NCI-H1105 (cell line): ENCODE measurements at places on chromosomes 6 and 20.

DNA sequence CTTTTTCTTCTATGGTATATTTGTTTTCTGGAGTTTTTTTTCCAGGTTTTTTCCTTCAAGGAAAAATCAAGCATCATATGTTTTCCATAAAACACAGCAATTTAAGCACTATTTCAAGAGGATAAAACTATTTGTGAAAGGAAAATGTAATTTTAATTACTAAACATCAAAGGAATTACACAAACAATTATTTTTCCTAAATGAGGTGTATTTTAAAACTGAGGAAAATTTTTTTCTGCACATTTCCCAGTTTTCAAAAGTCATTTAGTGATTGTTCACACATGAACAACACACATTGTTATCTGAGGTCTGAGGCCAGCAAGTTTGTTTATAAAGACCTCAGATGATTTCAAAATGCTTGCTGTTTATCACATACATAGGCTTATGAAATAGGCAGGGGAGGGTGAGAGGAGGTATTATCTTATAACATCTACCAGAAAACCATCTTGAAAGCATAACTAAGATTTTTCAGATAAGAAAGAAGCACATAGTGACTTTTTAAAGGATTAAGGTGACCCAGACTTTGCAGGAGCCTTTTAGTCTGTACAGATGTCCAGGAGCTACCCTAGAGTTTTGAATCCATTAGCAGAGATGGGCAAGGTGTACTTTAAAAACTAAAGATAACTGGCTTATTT lies 381.6 kb downstream of the GJA1 start:
- DNase-seq = no peak

GRCh38 chr20:25005661-25006060 lies 13.1 kb upstream of the APMAP start:
- DNase-seq = no peak

- DNase-seq = no peak
Measured at GRCh38 chr6:167140589-167141474, 16.9 kb downstream of the GPR31 start.

GRCh38 chr20:533526-533925 lies 10.1 kb downstream of the CSNK2A1 start:
- DNase-seq = no peak

GRCh38 chr6:26008470-26008869 lies 45.9 kb downstream of the TRIM38 start:
- DNase-seq = no peak

DNA sequence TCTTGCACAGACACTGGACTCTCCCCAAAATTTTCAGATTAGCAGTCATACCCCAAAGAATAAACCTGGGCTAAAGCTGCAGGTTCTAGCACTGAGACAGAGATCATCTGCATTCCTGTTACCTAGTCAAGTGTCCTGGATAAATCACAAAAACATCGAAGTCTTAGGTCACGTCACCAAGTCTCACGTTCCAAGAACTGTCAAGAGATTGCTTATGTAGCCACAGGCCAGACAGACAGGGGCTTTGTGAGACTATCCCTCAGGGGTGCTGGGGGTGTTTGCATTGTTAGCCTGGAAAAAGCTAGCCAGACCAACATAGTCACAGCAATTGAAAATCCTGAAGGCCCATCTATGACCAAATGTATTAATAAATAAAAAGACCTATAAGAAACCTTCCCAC lies 243.1 kb upstream of the PREP start:
- DNase-seq = no peak

DNA sequence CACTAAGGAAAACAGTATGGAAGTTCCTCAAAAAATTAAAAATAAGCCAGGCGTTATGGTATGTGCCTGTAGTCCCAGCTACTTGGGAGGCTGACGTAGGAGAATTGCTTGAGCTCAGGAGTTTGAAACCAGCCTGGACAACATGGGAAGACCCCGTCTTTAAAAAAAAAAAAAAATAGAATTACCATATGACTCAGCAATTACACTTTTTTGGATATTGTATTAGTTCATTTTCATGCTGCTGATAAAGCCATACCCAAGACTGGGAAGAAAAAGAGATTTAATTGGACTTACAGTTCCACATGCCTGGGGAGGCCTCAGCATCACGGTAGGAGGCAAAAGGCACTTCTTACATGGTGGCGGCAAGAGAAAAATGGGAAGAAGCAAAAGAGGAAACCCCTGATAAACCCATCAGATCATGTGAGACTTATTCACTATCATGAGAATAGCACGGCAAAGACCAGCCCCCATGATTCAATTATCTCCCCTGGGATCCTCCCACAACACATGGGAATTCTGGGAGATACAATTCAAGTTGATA lies 10.8 kb upstream of the SMIM29 start:
- no peak for DNase-seq

DNA sequence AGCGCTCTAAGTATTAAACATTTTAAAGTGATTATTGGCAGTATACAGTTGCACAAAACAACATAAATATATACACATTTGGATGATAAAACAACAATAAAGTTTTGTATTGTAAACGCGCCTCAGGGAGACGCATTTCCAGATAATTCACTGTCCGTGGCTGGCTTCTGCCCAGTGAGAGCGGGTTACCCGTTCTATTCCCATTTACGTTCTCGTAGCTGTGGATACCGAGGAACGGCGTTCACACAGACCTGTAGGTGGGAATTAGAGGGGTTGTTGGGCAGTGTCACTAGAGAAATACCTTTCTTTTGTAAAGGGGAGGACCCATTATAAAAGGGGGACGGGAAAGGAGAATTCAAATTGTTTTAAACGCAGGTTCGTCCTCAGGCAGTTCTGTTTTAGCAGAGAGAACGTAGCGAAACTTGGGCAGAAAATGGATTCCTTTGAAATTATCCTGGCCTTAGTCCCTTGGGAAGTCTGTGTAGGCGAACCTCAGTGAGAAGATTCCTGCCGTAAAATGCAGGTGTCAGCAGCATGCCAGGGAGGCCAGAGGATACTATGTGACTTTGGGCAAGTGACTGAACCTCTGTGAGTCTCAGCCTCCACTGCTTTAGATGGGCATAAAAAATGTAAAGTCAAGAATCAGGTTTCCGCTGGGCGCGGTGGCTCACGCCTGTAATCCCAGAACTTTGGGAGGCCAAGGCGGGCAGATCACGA lies 756 bp downstream of the MTG2 start:
- no peak for DNase-seq

- DNase-seq = no peak
Measured at GRCh38 chr6:38099221-38099620, 279.7 kb downstream of the ZFAND3 start.

DNA sequence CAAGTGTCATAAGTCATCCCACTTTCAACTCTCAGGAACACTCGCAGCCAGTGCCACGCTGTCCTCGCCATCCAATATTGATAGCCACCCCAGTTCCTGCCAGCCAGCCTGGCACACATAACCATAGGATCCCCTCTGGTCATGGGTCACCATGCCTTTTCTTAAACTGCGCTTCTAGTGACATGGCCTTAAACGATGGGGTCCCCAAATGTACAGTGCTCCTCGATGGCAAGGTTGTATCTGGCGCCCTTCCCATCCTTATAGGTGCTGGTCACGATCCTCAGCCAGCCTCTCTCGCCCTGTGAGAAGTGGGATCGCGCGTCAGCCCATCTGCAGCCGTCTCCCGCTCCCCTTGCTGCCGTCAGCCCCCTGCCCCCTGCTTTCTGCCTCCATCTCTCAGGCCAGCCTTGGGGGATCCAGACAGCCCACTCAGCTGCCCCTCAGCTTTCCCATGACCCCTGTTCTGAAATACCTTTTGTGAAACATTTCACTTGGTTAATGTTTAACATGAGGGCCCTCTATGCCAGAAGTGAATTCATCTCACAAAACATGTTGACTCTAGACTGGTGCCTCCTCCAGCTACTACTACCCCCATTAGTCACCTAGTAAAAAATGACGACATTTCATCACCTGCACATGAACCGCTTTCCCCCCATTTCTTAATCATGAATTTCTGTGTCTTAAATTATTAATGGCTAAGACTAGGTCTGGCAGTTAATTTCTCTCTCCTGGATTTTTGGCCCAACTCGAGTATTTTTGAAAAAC lies 11.4 kb downstream of the CTSZ start:
- no peak for DNase-seq

- DNase-seq = no peak
Measured at GRCh38 chr20:10423735-10424134, 10.3 kb downstream of the MKKS start.

DNA sequence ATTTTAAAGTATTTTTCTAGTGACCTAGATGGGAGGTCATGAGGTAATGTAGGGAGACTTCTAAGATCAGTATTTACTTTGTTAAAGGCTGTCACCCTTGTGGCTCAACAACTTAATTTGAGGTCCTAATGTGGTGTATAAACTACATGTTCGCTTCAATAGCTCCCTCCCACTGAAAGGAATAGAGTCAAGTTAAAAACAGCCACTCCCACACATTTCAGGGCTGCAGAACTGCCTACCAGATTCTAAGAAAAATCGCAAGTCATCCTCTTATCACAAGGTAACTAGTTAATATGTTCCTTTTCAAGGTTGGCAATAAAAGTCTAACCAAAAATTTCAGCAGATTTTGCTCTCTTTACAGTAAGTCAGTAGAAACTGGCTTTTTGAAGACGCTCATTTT lies 15.1 kb downstream of the GSTA1 start:
- no peak for DNase-seq

DNA sequence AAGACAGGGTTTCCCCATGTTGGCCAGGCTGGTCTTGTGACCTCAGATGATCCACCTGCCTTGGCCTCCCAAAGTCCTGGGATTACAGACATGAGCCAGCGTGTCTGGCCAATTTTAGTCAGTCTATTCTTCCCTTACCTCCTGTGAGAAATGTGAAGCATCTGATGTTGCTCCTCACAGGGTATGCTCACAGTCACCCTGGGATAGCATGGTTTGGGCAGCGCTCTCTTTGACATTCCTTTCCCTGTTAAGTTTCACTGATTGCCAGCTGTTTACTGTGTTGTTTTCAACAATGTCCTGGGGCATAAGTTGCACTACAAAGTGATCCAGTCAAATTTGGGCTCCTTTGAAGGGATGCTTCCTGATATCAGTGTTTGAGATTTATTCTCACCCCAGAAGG lies 13.1 kb downstream of the CDC5L start:
- no peak for DNase-seq

DNA sequence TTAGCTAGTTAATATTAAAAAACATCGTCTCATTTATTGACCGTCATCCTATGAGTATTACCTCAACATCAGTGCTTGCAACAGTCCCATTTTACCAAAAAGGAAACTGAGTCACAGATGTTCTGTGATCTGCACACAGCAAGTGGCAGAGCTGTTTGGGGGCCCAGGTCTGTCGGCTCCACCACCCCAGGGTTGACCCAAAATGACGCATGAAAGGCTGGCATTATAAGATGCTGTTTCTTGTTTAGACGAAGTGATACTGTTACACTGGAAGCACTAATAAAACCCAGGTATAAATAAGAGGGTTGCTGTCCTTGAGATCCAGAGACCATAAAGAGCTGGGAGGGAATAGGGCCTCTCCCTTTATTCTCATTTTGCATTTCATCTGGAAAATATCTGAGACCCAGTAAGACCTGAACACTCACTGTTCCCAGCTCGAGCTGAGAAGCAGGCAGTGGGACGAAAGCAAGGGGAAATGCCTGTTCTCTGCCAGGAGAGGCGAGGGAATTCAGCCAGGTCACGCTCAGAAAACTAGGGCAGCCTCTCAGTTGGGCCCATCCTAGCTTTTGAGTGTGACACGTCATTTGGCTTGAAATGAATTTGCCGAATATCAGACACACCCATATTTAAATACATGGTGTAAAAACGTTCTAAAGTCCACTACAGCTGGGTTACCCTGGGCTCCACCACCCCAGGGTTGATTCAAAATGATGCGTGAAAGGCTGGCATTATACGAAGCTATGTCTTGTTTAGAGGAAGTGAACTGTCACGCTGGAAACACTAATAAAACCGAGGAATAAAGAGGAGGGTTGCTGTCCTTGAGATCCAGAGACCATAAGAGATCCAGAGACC lies 1.4 kb upstream of the MICAL1 start:
- DNase-seq = no peak

DNA sequence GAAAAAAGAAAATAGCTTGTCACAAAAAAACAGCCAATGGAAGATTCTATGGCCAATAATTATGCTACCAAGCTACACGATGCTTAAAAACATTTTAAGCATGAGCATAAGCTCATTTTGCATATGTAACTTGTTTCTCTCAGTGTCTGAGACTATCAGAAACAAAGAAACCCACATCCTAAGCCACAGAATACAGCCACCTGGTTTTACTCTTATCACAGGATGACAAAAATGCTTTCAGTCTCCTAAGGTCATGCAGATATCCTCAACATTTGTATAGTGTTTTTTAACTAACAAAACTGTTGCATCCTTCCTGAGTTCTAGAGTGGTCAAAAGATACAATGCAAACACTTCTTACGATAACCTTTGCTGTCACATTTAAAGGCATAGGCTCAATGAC lies 172.1 kb upstream of the RUNX2 start:
- no peak for DNase-seq

DNA sequence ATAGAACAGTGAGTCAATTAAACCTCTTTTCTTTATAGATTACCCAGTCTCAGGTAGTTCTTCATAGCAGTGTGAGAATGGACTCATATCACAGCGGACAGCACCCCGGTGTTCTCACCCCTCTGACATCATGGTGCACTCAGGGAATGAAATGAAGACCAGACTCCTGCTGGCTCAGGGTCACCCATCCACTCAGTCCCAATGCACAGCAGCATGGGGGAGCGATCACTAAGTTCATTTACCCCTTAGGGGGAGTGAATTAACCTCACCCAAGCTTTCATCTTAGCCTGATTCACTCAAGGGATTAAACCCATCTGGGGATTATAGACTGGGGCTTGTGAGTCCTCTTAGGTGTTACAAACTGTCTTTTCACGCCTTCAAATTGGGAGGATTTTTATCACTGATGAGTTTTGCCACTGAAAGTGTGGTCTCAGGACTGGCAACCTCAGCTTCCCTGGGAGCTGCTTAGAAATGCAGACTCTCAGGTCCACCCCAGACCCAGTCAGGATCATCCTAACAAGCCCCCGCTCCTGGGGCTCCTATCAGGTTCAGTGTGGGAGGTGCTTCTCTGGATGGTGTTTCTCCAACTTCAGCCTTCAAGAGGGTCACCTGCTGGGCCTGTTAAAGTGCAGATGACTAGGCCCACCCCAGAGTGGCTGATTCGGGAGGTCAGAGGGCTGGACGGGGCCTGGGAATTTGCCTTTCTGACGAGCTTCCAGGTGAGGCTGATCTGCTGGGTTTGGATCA lies 44.3 kb upstream of the FRMD1 start:
- no peak for DNase-seq

GRCh38 chr6:33700391-33701050 lies 11.0 kb downstream of the UQCC2 start:
- DNase-seq = no peak

DNA sequence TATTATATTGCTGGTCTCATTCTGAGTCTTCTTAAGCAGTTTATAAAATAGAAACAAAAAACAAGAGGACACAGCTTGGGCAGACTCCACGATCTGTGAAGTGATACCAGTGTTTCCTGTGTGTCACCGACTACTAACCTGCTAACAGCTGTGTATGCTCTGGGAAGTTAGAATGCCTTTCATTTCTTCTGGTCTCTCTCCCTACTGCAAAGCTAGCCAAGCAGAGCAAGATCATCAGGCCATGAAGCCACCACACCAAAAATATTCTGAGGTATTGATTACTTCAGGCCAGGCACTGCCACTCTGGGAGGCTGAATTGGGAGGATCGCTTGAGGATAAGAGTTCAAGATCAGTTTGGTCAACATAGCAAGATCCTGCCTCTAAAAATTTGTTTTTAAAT lies 46.9 kb upstream of the SMIM29 start:
- no peak for DNase-seq
